HTR-8/SVneo (cell line): ENCODE measurements at places on chromosomes 7 and 10.
A peak's percentile ranks its signal among the peaks of the same experiment; 100 is the strongest.

- no peak for DNase-seq
These were observed 81.3 kb downstream of the CDK6 start for GRCh38 chr7:92754919-92755581.

- peak; percentile 11 for DNase-seq
These were observed 551 bp downstream of the IFIT1 start for GRCh38 chr10:89392974-89393373.

- DNase-seq: peak; percentile 66
These were observed 534.3 kb downstream of the PARD3 start for GRCh38 chr10:34280599-34281374.

- no peak for DNase-seq
These were observed 15.1 kb upstream of the ZNF273 start for GRCh38 chr7:64887756-64888508.

GRCh38 chr7:70539617-70540016, 592.3 kb upstream of the GALNT17 start:
- DNase-seq: no peak

DNA sequence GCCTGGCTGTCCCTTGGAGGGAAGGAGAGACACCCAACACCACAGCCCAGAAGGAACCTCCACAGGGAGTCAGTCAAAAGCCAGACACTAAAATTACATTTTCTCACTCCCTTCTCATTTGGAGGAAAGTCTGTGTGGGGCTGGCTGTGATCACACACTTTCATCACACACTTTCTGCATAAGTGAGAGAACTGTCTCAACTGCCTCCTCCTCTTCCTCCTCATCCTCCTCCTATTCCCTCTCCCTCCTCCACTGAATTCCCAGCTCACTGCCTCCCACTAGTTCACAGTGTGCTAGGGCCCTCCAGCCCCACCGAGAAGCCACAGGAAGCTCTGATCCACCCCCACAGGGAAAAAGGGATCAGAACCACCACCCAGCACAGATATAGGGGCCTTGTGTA, 91.6 kb downstream of the KCNMA1 start:
- no peak for DNase-seq

DNA sequence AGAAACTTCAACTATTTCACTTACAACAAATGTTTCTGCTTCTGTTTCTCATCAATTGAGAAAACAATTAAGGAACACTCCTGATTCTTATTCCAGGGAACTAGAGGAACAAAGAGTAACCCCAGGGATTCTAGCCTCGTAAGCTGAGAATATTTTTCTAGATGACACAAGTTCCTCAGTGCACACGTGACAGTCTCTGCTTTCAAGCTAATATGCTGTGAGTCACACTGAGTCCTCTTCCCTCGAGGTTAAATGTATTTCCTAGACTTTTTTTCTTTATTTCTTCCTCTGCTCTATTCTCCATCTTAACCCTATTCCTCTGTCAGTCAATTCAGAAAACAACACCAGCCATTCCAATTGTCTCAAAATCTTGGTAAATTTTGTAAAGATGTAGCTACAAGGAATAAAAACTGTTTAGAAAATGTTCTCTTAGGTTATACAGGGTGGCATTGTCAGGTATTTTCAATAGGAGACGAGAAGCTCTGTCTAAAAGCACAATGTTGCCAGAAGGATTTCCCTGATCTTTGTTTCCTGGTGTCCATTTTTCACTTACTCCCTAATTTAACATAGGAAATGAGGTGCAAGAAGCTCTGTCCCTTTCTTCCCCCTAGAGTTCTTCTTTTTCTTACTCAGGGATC, 5.8 kb upstream of the C1GALT1 start:
- DNase-seq: peak; percentile 63

GRCh38 chr7:141358386-141358785, 192.8 kb upstream of the AGK start:
- no peak for DNase-seq

- peak; percentile 1 for DNase-seq
These were observed 656.9 kb downstream of the CNTNAP2 start for GRCh38 chr7:146773506-146773905.

DNA sequence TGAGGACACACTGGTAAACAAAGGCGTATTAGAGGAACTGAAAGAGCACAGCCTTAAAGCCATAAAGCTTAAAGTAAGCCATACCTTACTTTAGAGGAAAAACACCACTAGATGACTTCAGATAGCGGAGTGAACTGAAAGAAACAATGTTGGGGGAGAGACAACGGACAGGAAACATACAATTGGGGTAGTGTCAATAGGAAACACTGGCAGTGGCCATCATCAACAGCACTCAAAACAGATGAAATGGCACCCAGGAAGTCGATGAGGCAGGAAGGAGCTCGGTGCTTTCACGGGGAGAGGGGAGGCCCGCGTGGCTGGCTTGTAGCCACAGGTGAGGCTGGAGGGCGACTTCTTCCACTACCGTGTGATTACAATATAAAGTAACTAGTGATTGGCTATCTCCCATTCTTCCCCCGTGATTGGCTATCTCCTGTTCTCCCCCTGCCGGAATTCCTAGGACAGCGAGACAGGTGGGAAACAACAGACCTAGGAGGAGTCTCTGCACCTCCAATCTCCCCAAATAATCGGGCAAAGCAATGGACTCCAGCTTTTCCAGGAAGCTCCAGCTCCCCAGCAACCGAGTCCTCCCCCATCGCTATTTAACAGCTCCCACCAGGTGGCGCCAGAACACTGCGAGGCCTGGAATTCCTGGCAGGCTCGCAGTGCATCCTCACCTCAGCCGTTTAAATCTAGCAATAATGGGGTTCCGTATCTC, 2.4 kb upstream of the TAS2R38 start:
- DNase-seq: peak; percentile 43

GRCh38 chr10:74377476-74377875, 226.5 kb downstream of the ADK start:
- no peak for DNase-seq

DNA sequence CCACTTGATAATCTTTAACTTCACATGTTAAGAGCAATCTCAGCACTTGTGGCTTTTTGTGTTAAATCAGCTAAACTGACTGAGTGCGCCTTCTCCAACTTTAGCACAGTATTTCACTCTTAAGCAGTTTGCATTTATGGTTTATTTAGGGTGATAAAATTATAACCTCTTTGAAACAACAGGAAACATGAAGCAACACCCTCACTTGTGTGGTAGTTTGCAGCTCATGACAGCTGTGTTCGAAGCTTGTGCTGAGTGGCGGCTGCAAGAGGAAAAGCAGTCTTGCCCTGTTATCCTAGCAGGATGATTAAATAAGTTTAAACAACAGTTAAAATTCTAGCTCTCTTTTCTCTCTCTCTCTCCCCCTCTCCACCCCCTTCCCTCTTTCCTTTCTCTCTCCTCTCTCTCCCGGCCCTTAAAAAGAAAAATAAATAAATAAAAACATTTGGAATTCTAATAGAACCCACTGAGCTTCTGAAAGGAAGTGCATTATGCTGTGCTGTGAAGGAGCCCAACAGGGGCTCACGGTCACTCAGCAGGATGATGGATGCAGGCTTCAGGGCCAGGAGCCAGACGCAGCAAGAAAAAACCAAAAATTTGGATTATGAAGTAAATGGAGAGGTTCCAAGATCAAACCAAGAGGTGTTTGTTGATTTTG, 25.2 kb downstream of the OGDH start:
- DNase-seq: no peak

- peak; percentile 75 for DNase-seq
These were observed 1.7 kb upstream of the PAX2 start for GRCh38 chr10:100743626-100744135.

- no peak for DNase-seq
These were observed 381.1 kb upstream of the ZMIZ1 start for GRCh38 chr10:78687626-78688025.

GRCh38 chr7:106022193-106022821, 59.2 kb downstream of the CDHR3 start:
- DNase-seq: no peak

- DNase-seq: no peak
These were observed 352.8 kb upstream of the VSTM2A start for GRCh38 chr7:54189330-54189729.

DNA sequence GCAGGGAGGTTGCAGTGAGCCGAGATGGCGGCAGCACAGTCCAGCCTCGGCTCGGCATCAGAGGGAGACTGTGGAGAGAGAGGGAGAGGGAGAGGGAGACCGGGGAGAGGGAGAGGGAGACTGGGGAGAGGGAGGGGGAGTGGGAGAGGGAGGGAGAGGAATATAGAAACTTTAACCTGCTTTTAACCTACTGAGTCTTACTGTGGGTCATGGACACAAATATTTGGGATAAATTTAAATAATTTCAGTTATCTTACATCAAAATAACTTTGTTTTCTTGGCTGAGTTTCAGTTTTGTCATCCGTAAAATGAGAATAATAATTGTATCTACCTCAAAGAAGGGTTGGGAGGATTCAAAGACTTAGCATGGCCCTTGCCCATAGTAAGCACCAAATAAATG, 319.8 kb downstream of the LRMDA start:
- DNase-seq: no peak

- no peak for DNase-seq
These were observed 258.0 kb downstream of the ELFN1 start for GRCh38 chr7:1927937-1928644.
